CD4-positive, alpha-beta T cell (primary cell): ENCODE measurements at places on chromosomes 5 and 9. TPM values are rescaled to one million over a fixed set of nuclear protein-coding genes. Genes with fewer than 3 reads are reported as not detected.

NOXA1 gene
- 7.7 TPM for total RNA-seq

GRCh38 chr5:160375166-160375565, 4.7 kb upstream of the C1QTNF2 start:
- peaks cover 5% of the 10 kb centered on the region for H3K4me1 ChIP-seq
- H3K27me3 ChIP-seq, result peaks cover 18% of the 10 kb centered on the region
- H3K27ac ChIP-seq, result no peak overlapping the region
- no peaks in the 10 kb centered on the region for H3K36me3 ChIP-seq
- DNase-seq, result no peak

DNA sequence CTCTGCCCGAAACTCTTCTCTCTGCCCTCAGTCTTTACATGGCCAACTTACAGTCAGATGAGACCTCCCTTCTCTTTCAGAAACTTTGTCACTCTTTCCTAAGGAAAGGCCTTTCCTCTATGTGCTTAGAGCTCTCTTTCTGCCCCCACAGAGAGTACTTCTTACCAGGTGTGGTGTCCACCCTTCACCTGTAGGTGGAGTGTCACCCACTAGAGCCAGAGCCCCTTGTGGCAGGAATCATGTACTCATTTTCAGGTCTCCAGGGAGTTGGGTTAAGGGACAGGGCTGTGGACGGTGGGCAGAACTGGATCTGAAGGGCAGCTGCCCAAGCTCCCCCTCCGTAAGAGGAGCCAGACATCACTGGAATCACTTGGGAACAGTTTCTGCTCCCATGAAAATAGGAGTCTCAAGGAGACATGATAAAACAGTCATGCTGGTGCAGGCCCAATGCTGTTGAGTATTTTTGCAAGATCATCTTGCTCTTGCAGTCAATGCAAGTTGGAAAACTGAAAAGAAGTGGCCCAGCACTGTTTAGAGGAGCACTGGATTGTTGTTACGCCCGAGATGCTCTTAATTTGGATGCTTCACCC, 436.7 kb downstream of the ZSWIM6 start:
- no peak for DNase-seq
- H3K27ac ChIP-seq, result no peak overlapping the region
- H3K4me1 ChIP-seq, result no peaks in the 10 kb centered on the region
- no peaks in the 10 kb centered on the region for H3K27me3 ChIP-seq
- H3K4me3 ChIP-seq, result no peak overlapping the region
- no peaks in the 10 kb centered on the region for H3K36me3 ChIP-seq

DNA sequence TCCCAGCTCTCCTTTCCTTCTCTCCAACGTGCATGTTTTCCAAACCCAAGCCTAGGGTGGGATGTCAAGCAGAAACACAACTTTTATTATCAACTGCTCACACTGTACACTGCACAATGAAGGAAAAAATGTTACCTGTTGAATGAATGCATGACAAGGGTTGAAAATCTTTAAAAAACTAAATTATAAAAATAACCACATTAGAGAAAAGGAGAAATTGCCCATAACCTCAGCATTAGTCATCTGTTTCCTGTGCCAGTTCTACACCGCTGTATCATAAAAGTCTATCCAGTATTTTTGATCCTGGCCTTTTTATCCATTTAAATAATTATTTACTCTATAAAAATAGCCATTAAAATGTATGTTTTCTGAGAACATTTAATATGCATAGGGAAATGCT, 101.1 kb downstream of the APBA1 start:
- no peaks in the 10 kb centered on the region for H3K4me1 ChIP-seq
- DNase-seq, result no peak
- peaks cover 5% of the 10 kb centered on the region for H3K27me3 ChIP-seq
- no peak overlapping the region for H3K4me3 ChIP-seq
- H3K27ac ChIP-seq, result no peak overlapping the region

SHROOM1 gene
- not detected for total RNA-seq

PCDHAC1 gene
- not detected for total RNA-seq

GRCh38 chr5:28164568-28164967, 1126.2 kb upstream of the CDH9 start:
- no peaks in the 10 kb centered on the region for H3K36me3 ChIP-seq
- no peak overlapping the region for H3K4me3 ChIP-seq
- no peaks in the 10 kb centered on the region for H3K27me3 ChIP-seq

- no peak overlapping the region for H3K4me3 ChIP-seq
- no peaks in the 10 kb centered on the region for H3K36me3 ChIP-seq
- H3K4me1 ChIP-seq, result no peaks in the 10 kb centered on the region
- no peak overlapping the region for H3K27ac ChIP-seq
- no peak for DNase-seq
Measured at GRCh38 chr9:129561594-129562281, 59.2 kb downstream of the C9orf50 start.

FOXD1 gene
- total RNA-seq, result not detected

NMRK1 gene
- total RNA-seq, result 46.5 TPM

GRCh38 chr5:9524941-9525340, 20.9 kb downstream of the SEMA5A start:
- no peaks in the 10 kb centered on the region for H3K27me3 ChIP-seq
- no peaks in the 10 kb centered on the region for H3K4me1 ChIP-seq
- H3K4me3 ChIP-seq, result no peak overlapping the region
- no peak overlapping the region for H3K27ac ChIP-seq
- no peak for DNase-seq

ANGPTL2 gene
- total RNA-seq, result not detected

- no peak overlapping the region for H3K27ac ChIP-seq
- no peaks in the 10 kb centered on the region for H3K4me1 ChIP-seq
- H3K4me3 ChIP-seq, result no peak overlapping the region
- peaks cover 3% of the 10 kb centered on the region for H3K27me3 ChIP-seq
Measured at GRCh38 chr9:96293498-96294158, 8.3 kb downstream of the HSD17B3 start.

NCS1 gene
- 0.17 TPM for total RNA-seq

PRDM9 gene
- total RNA-seq, result not detected

DNA sequence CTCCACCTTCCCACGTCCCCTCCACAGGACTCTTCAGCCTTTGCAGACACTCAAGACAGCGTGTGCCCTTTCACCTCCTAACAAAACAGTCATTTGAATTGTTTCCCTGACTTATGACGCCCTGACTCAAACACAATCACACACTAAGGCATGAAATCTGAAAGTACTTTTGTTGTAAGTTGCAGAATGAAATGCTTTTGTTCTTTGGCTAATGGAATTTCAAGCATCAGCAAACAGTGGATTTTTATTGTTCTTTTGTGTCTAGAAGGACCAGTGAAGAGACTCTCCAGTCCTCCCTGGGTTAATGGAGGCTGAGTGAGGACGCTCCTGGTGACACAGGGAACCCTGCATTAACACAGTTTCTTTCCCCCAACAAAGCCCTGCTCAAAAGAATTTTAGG, 380.1 kb downstream of the CTNND2 start:
- H3K4me3 ChIP-seq, result no peak overlapping the region
- H3K27me3 ChIP-seq, result no peaks in the 10 kb centered on the region
- no peak for DNase-seq
- H3K4me1 ChIP-seq, result no peaks in the 10 kb centered on the region
- H3K27ac ChIP-seq, result no peak overlapping the region

- DNase-seq, result peak; percentile 82
- peaks cover 68% of the 10 kb centered on the region for H3K27me3 ChIP-seq
- peak within 1 kb of the TSS; percentile 55 for H3K4me3 ChIP-seq
- H3K27ac ChIP-seq, result no peak within 1 kb of the TSS
Measured at GRCh38 chr9:137046088-137046787, at the start of gene NPDC1. NPDC1 (minus strand) TSS chr9:137046177; CDS start chr9:137045989, 188 bp downstream.

- H3K4me3 ChIP-seq, result no peak overlapping the region
- H3K4me1 ChIP-seq, result peaks cover 15% of the 10 kb centered on the region
- no peaks in the 10 kb centered on the region for H3K36me3 ChIP-seq
Measured at GRCh38 chr9:87277346-87277745, 220.3 kb upstream of the DAPK1 start.

ZNF354C gene
- total RNA-seq, result 2.5 TPM

CMBL gene
- total RNA-seq, result 0.36 TPM

DNA sequence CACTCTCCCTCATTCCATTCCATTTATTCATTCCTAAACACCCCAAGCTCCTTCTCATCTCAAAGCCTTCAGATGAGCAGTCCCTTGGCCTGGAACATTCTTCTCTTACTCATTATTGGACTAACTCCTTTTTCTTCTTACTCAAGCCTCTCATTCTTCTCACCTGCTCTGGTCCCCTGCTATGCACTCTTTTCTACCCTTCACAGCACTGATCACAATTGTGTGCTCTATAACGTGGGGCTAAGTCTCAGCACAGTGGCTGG, 212.4 kb downstream of the MAPKAP1 start:
- no peak for DNase-seq
- H3K4me3 ChIP-seq, result no peak overlapping the region
- H3K27me3 ChIP-seq, result no peaks in the 10 kb centered on the region

- DNase-seq, result no peak
- H3K4me1 ChIP-seq, result peaks cover 21% of the 10 kb centered on the region
- no peaks in the 10 kb centered on the region for H3K36me3 ChIP-seq
Measured at GRCh38 chr9:129383019-129383560, 205.0 kb upstream of the IER5L start.
